Posterior vena cava (tissue), 2 donors: ENCODE measurements at places on chromosomes 5 and 9. TPM values are rescaled to one million over a fixed set of nuclear protein-coding genes. Genes with fewer than 3 reads are reported as not detected.

GRCh38 chr5:16707168-16707868 lies 90.5 kb upstream of the RETREG1 start:
- no peak for DNase-seq

DNA sequence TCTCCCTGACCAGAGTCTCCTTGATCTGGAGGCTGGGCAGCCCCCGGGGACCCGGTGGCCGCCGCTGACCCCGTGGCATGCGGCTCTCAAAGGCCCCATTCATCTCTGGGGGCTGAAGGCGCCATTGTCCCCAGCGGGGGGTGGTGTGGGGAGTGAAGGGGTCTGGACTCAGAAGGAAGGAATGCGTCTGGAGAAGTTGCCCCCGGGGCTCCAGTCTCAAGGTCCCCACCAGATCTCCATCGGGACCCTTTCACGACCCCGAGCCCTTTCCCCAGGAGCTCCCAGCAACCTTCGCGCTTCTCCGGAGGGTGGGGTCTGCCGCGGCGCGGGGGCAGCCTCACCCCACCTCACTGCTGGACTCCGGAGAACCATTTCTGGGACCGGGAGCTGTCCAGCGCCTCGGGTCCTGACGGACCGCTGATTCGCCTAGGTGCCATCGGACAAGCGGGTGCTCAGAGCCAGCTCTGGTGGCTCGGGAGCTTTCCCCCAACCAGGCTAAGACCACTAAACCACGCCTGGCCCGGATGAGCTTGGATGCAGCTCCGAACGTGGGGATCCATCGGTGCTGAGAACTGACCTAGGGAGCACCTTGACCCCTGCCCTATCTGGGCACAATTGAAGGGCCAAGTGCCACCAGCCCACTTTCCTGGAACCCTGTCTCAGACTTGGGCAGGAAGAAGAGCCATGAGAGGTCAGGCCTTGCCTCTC lies 5.1 kb upstream of the PCDH1 start:
- DNase-seq, result peak; percentile 84

- DNase-seq, result no peak
Measured at GRCh38 chr5:40093550-40093949, 586.2 kb upstream of the PTGER4 start.

GRCh38 chr9:5509573-5509972 lies 758 bp upstream of the PDCD1LG2 start:
- no peak for DNase-seq

DNA sequence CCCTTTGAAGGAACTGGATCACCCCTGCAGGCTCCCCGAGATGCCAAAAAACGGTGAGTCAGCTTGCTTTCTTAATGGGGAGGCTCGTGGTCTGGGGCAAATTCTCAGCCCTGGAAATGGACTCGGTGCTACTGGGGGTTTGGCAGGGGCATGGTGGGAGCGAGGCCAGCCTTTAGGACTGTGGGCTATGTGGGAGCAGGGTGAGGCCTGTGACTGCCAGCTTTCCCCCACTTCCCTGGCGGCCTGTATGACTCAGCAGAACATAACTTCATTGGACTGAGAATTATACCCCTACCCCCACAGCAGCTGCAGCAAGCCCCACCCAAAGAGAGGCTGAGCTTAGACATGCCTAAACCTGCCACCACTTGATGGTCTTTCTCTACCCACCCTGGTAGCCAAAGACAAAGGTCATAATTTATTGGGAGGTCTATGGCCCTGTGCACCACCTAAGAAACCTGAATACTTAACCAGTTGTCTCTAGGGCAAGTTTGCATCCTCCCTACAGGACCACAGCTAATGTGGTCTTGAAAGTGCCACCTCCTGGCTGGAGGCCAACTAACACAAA lies 325.3 kb downstream of the TLE1 start:
- DNase-seq, result peak; percentile 52

- DNase-seq, result no peak
Measured at GRCh38 chr5:149030392-149030791, 32.5 kb downstream of the SH3TC2 start.

DNA sequence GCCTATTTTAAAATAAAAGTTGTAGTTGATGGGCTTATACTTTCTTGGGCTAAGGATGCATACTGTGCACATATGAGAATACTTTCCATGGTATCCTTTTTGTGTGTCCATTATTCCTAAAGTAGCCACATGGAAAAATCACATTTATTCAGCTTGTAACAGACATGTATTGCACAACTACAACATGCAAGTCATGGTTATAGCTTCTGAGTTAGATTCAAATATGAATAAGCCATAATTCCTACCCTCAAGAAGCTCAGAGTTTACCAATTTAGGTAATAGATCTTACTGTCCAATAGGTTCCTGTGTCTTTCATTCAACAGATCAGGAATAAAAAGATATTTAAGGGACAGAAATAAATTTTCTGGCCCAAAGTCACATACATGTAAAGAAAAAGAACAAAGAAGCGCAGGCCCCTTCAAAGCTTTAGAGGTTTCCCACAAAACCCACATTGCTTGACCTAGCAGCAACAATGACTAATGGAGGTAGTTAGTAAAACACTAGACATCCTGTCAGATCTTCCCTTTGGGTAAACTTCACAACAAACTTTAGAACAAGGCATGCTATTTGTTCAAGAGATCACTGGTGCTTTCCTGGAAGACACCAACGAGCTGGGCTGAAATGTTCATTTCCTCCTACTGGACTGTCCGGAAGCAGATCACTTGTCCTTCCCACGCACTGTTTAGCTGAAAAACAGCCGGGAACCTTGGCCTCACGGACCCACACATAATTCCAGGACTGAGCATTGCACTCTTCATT lies 78.4 kb upstream of the ITGA1 start:
- no peak for DNase-seq

GRCh38 chr9:81227507-81228245 lies 461.7 kb downstream of the TLE1 start:
- no peak for DNase-seq

- no peak for DNase-seq
Measured at GRCh38 chr9:31188496-31188895, 1195.9 kb upstream of the ACO1 start.

DNA sequence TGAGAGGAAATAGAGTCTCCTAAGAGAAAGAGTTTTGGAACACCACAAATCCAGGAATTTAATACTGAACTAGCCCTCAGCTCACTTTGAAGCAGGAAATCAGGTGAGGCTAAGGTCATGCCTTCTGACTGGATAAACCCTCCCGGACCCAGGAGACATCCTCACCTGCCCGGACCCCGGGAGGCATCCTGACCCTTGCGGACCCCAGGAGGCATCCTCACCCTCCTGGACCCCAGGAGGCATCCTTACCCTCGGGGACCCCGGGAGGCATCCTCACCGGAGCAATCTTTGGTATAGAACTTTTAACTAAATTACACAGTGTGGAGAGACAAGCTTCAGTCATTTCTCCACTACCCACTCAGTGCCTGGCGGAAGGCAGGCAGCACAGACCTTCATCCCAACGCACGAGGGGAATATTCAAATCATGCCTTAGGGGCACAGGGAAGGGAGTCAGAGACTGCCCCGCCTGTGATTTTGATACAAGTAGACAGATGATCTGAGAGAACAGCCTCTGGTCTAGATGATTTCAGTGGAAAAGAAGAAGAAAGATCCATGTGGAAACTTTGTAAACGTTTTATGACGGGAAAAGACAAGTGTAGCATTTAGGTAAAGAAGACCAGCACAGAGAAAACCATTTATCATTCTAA lies 21.3 kb downstream of the STXBP1 start:
- DNase-seq, result peak; percentile 42

- no peak for DNase-seq
Measured at GRCh38 chr5:56512313-56512996, 279.3 kb upstream of the ANKRD55 start.

DNA sequence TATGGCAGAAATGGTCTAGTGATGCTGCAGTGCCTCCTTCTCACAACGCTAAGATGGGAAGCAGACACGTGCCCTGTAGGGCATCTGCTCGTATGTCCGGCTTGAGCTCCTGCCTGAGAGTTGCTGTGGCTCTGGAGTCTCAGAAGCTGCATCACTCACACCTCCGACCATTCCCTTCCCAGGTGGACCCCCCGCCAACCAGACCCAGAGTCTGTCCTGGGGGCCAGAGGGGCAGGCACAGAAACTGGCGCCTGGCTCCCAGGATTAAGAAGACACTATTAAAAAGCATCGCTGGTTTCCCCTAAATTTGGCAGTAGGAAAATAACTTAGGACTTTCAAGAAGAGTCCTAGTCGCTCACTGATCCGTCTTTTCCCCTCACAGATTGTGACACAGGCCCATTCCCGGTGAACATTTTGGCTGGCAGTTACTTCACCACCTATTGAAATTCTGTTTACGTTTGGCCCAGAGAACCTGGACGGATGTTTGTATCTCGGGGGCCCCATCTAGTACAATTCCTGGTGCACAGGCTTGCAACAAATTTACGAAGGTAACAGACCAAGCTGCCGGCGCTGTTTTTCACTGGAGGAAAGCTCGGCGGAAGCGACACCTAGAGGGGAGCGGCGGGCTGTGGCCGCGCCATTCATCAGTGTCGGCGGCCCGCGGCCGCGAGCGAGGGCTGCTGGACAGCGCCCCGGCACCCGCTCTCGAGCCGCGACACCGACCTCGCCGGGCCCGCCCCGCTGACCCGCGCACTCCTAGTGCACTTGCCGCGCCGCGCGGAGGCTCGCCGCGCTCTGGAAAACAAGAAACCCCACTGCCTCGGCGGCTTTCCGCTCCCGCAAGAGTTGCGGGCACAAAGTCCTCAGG lies 1.6 kb downstream of the FSTL4 start:
- DNase-seq, result no peak

DNA sequence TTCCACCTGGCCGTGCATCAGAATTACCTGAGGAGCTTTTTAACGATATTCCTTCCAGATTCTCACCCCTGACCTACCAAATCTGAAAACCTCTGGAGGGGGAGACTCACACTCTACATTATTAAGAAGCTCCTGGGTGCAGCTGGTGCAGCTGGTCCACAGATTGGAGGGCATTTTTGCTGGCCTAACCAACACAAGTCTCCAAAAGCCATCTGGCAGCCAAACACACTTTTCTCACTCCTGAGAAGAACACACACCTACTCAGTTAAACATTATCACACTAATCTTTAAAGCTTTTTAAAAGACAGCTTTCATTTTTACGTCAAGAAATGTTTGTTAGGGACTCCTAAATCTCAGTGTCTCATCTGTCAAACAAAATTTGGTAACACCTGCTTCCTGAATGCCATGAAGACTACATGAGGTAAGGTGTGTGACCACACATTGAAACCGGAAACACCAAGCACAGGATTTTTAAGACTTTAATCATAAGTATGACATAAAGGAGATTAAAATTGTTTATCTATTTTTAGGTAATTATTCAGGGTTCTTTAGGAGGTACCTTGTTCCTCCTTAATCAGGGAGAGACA lies 14.2 kb upstream of the PTPN3 start:
- DNase-seq, result no peak

GRCh38 chr5:1477341-1477740 lies 32.1 kb upstream of the SLC6A3 start:
- peak; percentile 94 for DNase-seq

DNA sequence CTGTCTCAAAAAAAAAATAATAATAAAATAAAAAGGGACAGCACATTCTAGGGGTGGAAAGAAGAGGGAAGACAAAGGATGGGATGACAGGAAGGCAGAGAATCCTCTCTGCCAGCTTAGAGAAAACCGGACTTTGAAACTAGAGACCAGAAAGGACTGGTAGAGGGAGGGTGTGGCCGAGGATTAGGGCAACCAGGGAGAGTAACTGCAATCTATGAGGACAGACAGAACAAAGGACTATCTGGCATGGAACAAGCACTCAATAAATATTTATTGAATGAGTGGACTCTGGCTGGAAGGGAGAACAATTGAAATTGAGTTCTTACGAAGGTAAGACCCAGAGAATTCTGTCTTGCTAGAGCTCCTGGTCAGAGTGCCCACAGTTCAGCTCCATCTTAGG lies 2.4 kb downstream of the GBA2 start:
- no peak for DNase-seq

DNA sequence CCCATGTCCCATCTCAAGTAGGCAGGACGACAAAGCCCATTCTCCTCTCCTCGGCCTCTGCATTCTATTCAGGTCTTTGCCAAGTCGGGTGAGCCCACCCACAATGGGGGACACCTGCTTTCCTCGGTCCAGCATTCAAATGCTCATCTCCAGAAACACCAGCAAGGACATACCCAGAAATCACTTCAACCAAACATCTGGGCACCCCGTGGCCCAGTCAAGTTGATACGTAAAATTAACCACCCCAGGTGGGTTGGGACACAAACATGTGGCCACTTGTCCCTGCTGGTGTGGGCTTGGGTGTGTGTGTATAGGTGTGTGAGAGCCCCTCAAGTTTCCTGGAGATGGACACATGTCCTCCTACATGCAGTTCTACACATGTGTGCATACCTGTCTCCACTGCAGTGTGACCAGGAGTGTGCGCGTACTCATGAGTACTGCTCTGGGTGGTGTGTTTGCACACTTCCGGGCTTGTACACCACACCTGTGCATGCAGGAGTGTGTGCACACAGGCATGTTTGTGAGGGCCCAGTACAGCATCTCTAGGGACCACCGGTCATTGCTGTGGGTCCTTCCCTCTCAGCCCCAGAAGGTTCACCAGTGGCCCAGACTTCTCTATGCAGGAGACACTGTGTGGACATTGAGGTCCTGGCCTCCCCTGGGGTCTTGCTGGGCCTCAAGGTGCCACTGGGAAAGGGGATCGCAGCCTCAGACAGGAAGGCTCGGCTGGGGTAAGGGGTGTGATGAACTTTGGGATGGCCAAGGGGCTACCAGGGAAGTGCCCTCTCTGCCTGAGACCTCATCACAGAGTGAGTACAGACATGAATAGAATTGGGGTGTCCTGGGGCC lies 35.4 kb upstream of the RXRA start:
- DNase-seq, result no peak

DNA sequence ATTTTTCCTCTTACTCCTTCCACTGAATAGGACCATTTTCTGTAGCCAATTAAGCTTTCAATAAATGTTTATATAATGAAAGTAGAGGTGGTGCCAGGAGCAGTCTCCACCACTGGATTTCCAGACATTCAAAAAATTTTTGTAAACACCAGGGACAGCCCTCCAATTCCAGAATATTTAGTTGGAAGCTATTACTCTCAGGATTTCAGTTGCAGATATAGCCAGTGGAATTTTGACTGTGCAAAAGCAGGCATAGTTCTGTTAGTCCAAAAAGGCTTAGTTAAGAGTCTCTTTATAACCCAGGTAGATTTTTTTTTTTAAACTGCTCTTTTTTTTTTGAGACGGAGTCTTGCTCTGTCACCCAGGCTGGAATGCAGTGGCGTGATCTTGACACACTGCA lies 138.1 kb upstream of the DMRT1 start:
- DNase-seq, result no peak

DNA sequence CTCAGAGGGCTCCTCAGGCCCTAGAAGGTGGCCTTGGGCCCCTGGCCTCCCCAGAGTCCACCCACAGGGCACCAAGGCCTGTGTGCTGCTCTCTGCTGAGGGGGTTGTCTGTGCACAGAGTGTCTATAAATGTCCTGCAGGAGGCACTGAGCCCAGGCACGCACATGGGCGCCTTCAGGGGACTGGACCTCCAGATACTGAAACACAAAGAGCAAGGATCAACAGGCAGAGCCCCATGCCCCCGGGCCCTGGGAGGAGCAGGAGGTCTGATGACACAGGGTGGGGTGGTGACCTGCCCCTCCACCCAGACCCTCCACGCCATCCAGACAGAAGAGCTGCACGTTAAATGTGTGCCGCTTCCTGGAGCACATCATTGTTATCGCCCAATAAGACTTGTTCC lies 64.6 kb upstream of the SIMC1 start:
- DNase-seq, result no peak

Gene C5orf47
- not detected for total RNA-seq

Gene LAMC3
- 0.29 TPM for total RNA-seq

Gene ITGA2
- total RNA-seq, result 21.3 TPM

Gene SHISAL2B
- total RNA-seq, result not detected

Gene TLX3
- total RNA-seq, result not detected

Gene MEIKIN
- 1.4 TPM for total RNA-seq

Gene CMYA5
- total RNA-seq, result 2.6 TPM
